Right lung (tissue), 10 donors: ENCODE measurements at places on chromosomes 3 and 15.

GRCh38 chr3:30454636-30455035, 151.8 kb upstream of the TGFBR2 start:
- no peak for DNase-seq

DNA sequence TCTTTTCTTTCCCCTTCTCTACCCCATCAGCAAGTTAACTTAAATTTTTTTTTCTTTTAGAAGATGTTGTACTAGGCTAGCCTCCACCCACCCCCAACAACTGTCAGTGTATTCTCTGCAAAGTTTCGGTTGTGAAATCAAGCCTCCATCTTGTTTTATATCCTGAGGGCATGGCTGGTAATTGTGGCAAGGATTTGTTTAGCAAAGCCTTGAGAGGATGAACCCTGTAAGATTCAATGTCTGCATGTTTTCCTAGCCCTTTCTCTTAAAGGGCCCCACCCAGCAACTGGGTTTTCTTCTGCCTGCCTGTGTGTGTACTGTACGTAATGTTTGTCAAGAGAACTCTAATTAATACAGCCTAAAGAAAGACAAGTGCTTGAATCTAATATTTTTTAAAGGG, 475.3 kb downstream of the FHIT start:
- no peak for DNase-seq

DNA sequence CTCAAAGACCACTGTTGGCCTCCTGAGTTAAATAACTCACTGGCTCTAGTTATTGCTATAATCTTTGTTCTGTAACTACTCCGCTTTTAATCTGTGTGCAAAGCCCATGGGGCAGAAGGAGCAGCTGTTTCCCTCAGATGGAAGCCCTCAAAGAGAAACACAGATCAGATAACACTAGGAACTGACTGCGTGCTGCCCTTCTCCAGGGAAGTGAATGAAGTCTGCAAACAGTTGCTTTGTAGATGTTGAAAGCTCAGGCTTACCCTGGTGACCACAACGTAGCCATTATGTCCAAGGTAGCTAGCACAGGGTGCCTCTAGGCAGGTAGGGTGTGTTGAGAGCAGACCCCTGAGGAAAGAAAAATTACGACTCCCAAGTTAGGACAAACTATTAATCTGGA, 152.3 kb upstream of the STAC start:
- no peak for DNase-seq

DNA sequence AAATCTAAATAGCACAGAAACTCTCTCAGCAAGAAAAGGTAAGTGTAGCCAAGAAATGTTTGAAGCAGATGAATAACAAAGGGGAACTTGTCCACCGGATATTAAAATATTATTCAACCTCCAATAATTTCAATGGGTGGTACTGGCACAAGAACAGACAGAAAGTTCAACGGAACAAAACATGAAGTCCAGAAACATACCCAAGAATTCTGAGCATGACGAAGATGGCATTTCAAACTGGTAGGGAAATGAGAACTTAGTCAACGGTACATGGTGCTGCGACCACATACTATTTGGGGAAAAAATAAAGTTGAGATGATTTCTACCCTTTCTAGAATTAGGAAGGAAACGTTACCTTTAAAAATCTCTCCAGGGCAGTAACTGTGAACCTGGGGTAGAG, 5.5 kb downstream of the CHSY1 start:
- DNase-seq: no peak

- no peak for DNase-seq
These were observed 250.1 kb upstream of the LYSMD4 start for GRCh38 chr15:99983171-99983885.

- no peak for DNase-seq
These were observed 239.8 kb downstream of the STAG1 start for GRCh38 chr3:136512381-136512780.

DNA sequence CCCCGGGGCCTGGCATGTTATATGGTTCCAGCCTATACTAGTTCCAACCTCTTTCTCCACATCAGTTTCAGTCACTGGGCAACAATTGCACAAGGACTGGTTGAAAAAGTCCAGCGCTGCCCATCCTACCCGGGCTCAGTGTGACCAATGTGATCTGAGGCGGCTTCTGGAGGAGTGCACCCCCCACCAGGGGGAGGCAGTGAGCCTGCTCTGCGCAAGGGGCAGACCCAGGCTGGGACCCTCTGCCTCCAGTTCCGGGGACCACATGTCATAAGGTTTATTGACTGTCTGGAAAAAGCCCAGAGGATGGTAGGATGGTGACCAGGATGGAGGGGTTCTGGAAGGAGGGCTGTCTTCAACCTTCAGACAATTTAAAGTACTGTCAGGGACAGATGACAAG, 25.6 kb upstream of the NR2E3 start:
- DNase-seq: no peak

DNA sequence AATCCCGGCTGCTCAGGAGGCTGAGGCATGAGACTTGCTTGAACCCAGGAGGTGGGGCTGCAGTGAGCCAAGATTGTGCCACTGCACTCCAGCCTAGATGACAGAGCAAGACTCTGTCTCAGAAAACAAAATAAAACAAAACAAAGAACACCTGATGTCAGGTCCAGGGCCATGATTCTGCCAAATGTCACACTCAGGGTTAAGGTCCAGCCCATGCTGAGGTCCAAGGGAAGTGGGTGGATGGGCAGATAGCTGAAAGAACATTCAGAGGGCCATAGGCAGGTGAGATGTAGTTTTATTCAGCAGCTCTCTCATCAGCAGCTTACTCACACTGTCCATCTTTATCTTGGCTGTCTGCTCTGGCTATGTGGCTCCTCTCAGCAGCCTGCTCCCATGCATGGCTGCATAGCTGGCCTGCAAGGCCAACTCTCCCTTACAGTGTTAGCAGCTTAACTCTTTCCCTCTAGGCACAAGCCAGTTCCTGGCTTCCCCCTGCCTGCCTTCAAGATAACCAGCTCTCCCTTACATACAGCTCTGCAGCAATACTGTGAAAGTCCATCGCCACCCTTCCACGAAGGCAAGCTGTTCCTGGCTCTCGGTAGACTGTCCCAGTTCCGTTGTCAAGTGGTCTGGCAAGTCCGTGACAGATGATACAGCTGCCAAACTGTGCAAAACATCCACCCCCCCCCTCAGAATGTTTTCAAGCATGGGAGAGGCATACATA, 62.4 kb upstream of the SIAH2 start:
- no peak for DNase-seq

GRCh38 chr3:143045639-143046038, 44.3 kb downstream of the U2SURP start:
- no peak for DNase-seq

- DNase-seq: peak; percentile 60
These were observed 47.6 kb downstream of the SETMAR start for GRCh38 chr3:4350789-4351163.

DNA sequence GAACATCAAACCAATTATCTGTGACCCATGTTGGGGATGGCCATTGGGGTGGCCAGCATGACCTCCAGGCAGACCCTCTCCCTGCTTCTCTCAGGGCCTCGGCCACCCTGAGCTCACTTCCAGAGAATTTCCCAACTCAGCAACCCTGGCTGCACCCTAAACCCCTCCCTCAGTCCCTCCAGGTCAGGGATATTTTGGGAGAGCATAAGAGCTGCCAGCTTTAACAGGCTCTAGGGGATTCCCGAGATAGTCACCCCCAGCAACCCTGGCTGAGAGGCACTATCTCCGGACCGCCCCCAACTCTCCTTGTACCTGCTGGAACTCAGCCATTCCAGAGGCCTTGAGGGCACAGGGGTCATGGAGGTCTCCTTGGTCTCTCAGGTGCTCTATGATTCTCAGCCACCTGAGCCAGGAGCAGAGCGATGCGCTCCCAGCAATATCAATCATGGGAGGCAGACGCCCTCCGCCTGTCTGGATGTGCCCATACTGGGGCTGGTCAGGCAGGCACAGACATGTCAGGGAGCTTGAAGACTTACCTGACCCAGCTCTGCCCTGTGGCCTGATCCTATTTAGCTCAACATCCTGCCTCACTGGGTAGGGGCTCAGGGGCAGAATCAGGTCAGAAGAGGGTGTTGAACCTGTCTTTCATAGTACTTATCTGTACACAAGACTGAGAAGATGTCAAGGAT, 34.9 kb upstream of the CILP start:
- DNase-seq: no peak

GRCh38 chr3:148873977-148874376, 8.9 kb downstream of the CPA3 start:
- DNase-seq: no peak
